ENCODE measurements at places on chromosomes 12 and 14. TPM values are rescaled to one million over a fixed set of nuclear protein-coding genes. Genes with fewer than 3 reads are reported as not detected.

Gene AQP2
- total RNA-seq = not detected

Gene ATP5F1B
- total RNA-seq = 634 TPM

Gene CACNA2D4
- not detected for total RNA-seq

Gene RNASE2
- total RNA-seq = not detected

Gene TAS2R43
- total RNA-seq = 0.28 TPM

Data from airway epithelial cell (primary cell).